Left lung (tissue), 14 donors: ENCODE measurements at places on chromosomes 2 and 18. TPM values are rescaled to one million over a fixed set of nuclear protein-coding genes. Genes with fewer than 3 reads are reported as not detected.

ZNF892 gene
- 4.3 TPM for total RNA-seq

DNAH7 gene
- total RNA-seq = 1.6 TPM

C2orf78 gene
- total RNA-seq = not detected

ANO7 gene
- total RNA-seq = 1.3 TPM

UNC80 gene
- total RNA-seq = 0.06 TPM

COL4A4 gene
- 14.1 TPM for total RNA-seq
